ENCODE measurements at places on chromosomes 12 and 14.

GRCh38 chr14:33404964-33405574, 466.4 kb downstream of the NPAS3 start:
- no peak for DNase-seq

- no peak for DNase-seq
Observed at GRCh38 chr12:118727196-118727978, 254.0 kb upstream of the SRRM4 start.

GRCh38 chr12:89309440-89309802, 42.9 kb downstream of the DUSP6 start:
- no peak for DNase-seq

GRCh38 chr12:12086973-12087692, 16.4 kb downstream of the BCL2L14 start:
- no peak for DNase-seq

DNA sequence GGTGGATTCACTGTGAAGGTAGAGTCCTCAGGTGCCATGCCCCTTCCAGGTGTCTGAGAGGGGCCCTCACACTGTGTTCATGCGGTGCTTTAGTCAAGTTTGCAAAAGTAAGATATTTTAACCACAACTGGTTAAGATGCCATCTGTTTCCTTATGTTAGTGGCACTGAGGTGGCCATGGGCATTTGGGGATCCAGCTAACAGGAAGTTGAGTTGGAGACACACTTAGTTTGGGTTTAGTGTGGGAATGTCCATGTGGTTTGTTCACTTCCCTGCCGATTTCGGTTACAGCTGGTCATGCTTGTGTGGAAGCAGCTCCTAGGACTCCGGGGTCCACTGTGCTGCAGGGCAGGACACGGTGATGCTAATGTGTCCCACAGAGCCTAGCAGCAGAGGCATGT, 17.3 kb upstream of the ABHD12B start:
- DNase-seq = no peak

DNA sequence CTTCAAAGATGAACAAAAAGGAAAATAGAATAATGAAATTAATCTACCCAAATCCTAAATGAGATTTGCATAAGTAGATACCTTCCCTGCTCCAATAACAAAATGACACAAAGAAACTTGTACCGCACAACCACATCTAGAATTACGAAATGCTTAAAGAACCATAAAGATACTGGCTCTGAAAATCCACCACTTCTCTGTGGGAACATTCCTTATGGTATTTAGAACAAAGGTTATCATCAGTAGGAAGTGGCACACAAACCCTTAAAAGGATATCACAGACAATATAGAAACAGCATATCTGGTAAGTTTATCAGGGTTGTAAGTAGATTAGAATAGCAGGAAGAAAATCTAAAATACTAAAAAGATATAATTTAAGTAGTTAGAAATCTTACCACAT, 11.6 kb downstream of the IAPP start:
- no peak for DNase-seq

- no peak for DNase-seq
Observed at GRCh38 chr14:68127166-68127565, 307.6 kb downstream of the RAD51B start.

- no peak for DNase-seq
Observed at GRCh38 chr12:88895634-88896033, 315.4 kb upstream of the KITLG start.

DNA sequence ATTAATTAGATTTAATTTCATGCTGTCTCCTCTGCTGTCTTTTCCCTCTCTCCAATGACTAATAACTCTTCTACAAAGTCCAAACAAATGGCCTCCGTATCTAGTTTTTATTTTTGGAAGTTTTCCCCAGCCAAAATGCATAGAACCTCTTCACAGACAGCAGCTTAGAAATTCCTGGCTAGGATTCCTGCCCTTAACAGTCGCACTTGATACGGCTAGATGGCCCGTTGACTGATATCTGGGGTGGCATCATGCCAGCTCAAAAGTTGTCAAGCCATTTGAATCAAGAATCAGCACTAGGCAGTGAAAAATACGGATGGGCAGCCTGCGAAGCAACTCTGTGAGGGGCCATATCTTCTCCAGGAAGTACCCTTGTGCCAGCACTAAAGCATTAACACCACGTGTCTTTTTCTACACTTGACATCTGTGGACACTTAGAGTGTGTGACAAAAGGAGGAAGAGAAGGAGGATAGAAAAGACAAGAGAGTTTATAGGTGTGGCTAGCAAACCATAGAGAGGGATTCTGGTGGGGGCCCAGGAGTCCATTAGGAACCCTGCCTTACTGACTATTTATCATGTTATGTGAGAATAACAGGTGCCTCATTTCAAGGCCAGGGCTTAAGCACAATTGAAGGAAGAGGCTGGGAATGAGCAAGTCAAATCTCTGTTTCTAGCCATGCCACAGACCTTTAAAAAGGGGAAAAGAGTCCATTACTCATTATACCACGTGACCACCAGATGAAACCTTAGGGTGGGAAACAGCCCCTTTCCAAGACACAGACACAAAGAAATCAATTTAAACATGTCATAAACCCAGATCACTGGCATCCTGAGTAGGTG, 39.2 kb upstream of the KRR1 start:
- no peak for DNase-seq

DNA sequence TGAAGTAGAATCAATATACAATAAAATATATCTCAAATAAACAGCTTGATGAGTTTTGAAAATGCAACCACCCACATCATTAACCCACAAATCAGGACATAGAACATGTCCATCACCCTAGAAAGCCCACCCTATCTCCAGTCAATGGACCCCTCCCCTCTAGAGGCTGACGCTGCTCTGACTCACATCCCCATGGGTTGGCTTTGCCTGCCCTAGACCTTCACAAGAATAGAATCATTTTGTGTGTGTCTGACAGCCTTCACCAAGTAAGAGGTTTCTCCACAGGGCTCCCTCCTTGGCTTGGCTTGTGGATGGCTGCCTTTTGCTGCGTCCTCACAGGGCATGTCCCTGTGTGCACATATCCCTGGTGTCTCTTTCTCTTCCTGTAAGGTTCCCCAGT, 250.2 kb upstream of the RTL1 start:
- no peak for DNase-seq

GRCh38 chr12:51950682-51951198, 759 bp upstream of the ACVR1B start:
- no peak for DNase-seq

DNA sequence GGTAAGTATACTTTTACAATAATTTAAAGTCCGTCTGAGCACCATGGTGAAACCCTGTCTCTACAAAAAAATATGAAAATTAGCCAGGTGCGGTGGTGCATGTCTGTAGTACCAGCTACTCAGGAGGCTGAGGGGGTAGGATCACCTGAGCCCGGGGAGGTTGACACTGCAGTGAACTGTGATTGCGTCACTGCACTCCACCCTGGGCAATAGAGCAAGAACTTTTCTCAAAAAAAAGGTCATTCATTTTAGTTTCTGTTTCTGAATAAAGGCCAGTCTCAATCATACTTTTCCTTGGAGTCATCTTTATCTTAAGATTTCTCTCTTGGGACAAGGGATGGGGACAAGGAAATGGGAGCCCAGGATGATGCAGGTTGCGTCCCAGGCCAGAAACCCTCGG, 12.9 kb downstream of the ANKRD13A start:
- DNase-seq = no peak

- DNase-seq = no peak
Observed at GRCh38 chr14:31745741-31746140, 184.5 kb downstream of the NUBPL start.

GRCh38 chr14:79543967-79544697, 667.2 kb downstream of the DIO2 start:
- no peak for DNase-seq

GRCh38 chr12:80195737-80196136, 96.4 kb downstream of the OTOGL start:
- no peak for DNase-seq

- no peak for DNase-seq
Observed at GRCh38 chr12:132825861-132826260, 2.8 kb downstream of the GOLGA3 start.

- no peak for DNase-seq
Observed at GRCh38 chr12:69657376-69658137, 41.5 kb downstream of the BEST3 start.

DNA sequence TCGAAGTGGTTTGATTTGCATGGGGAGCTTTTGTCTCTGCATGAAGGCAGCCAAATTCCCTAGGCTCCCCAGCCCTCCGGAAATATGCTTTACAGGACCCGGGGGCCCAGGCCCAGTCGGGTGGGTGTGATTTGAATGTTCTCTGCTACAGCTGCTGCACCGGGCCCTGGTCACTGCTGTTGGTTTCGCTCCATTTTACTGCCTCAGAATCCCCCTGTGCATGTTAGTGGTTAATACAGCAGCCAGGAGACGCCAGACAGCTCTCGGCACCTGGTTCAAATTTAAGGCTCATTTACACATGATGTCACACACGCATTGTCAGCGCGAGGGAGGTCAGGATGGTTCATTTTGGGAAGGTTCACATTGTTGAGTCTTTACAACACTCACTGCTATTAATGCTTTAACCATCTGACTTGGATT, 99.6 kb downstream of the SLC38A6 start:
- DNase-seq = no peak

DNA sequence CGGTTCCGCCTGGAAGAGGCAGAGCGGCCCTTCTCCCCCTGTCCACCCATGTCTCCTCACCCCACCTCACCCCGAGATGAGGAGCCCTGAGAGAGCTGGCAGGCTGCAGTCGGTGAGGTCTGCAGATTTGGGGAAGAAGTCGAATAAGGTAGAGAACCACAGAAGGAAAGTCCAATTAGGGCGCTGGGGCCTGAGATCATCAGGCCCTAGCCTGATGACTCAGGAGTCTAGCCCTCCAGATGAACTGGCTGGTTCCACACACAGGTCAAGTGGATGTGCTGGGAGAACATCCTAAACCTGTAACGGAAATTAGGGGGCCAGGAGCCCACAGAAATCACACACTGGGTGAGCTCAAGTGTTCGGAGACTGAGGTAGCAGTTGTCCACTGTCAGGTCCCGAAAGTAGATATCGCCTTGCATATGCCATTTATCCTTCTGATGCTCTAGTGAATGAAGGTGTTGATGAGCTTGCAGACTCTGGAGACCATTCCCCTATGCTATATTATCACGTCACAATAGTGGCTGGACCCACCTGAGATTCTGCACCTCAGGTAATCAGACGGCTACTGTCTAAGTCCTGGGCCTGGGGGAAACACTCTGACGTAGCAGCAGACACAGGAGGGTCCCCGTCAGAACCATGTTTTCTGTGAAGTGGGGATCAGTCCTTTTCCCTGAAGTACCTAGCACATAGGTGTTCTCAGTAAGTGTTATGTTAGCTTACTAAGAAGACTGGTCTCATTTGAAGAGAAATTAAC, 886 bp upstream of the METTL17 start:
- DNase-seq = no peak

GRCh38 chr14:87838931-87839330, 154.1 kb downstream of the GALC start:
- DNase-seq = no peak

GRCh38 chr14:99250636-99251208, 21.3 kb downstream of the BCL11B start:
- no peak for DNase-seq

DNA sequence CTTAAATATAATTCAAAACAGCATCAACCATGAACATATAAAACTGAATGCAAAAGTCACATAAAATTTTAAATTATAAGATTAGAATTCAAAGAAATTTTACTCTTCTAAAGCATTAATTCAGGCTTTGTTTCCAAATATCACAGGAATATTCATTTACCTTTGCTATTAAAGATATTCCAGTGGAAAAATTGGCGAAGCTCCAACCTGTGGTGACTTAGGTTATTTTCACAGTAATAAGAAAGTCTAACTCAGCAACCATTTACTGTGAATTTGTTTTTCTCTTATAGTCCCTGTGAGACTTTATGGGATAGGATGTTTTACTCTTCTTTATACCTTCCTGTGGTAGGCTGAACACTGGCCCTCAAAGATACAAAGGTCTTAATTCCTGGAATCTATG, 3.2 kb downstream of the WDR89 start:
- DNase-seq = no peak

DNA sequence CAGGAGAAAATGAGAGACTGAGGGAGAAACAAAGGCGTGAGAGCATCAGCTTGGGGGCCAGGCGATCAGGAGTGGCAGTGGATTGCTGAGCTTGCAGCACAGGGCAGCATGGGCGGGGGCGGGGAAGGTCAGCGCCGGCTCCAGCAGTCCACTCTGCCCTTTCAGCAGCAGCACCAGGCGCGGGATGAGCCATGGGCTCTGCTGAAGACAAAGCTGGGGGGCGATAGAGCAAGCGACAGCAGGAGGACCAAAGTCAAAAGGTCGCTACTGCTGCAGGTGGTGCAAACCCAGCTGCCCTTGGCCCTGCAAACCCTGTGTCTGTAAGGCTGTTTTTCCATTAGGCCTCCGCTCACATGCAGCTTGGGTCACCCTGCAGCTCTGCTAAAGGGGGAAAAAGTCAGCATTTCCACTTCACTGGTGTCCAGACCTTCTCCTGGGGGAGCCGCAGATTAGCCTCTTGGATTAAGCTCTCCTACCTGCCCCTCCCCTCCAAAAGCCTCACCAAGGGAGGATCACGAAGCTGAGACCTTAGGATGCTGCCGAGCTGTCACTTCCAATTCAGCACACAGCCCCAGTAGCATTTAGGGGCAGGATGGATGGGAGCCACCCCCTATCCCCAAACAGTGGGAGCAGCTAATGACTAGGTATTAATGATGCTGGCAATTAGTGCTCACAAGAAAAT, 204.8 kb downstream of the DPF3 start:
- no peak for DNase-seq

DNA sequence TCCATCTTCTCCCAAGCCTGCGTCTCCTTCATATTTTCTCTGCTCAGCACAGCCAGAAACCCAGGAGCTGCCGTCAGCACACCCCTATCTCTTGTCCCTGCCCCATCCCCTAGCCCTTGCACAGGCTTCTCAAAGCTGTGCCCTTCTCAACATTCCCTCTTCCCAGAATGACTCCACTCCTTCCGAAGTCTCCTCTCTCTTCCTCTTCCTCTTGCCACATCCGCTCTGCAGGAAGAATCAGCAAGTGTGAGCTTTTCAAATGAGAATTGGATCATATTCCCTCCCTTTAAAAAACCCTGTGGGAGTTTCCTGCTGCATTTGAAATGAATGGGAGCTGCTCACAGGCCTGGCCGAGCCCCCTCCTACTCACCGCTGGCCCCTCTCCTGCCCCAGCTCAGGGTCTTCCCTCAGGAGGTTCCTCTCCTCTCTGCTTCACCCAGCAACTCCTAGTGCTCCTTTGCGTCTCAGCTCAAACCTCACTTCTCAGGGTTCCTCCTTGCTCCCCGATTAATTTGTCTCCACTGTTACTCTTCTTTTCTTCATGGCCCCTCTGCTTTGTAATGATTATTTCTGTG, 528.5 kb upstream of the CCDC196 start:
- DNase-seq = no peak

All from NCI-H2081 treated with DMSO at 0.1 percent for 48 hours (cell line).